RPMI7951 (cell line): ENCODE measurements at places on chromosomes 1 and 21. TPM values are rescaled to one million over a fixed set of nuclear protein-coding genes. Genes with fewer than 3 reads are reported as not detected.

DNA sequence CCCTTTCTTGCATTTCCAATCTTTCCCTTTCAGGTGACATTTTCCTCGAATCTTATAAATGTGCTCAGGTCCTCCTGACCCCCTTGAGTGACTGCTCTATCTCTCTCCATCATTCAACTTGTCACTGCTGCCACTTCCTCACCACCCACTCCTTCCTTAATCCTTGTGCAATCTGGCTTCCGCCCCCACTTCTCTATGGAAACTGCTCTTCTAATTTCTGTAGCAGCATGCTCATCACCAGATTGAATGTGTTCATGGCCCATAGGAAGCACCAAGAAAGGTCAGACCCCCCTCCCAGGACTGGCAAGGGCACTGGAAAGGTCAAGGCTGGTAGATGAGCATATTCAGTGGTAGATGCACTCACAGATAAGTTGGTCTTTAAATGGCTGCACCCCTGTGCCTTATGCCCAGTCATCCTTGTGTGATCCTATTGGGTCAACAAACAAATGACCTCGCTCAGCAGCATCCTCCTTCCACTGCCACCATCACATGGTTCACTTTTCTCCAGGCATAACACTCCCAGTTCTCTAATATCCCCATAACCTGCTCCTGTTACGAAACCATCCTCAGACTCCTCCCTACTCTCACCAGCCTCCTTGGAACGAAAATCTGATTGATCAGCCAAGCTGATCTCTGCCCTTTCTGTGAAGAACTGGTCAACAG is 288.5 kb upstream of the POU3F1 start:
- DNase-seq: no peak

GRCh38 chr1:6889875-6890480 is 104.7 kb downstream of the CAMTA1 start:
- DNase-seq: peak; percentile 56

DNA sequence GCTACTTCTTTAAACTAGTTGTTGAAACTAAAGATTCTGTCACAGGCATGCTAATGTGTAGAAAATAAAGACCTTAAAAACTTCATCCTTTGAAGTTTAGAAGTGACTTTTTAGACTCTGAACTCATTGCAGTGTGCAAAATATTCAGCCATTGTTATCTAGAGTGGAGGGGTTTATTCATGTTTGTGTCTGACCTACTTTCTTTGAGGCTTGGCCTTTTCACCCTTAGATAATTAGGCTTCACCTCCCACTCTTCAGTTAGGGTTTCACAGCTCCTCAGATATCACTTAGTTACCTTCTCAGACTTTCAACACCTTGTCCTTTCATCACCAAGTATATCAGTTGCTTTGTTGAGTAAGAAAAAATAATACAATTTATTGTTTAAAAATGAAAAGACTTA is 75.9 kb downstream of the IVNS1ABP start:
- no peak for DNase-seq

- no peak for DNase-seq
These were observed 51.4 kb downstream of the HS2ST1 start for GRCh38 chr1:86965827-86966182.

GRCh38 chr1:35810096-35810881 is 2.5 kb downstream of the AGO4 start:
- DNase-seq: peak; percentile 20

DNA sequence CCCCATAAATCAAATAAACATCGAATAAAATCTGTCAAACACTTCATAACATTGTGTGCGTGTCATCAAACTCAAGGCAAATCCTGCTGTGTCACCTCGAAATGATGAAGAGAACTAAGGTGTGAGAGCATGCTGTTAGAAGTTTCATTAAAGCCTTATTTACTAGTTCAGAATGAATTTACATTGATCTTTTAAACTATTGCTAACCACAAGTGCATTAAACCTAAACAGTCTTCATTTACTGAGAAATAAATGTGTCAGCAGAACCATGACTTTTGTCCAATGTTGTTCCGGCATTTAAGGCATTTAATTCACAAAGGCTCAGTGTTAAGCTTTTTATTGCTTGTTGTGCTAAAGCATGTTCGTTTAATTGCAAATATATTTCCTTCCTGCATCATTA is 474.4 kb downstream of the SETD4 start:
- no peak for DNase-seq

GRCh38 chr1:16922885-16923431 is 1.2 kb downstream of the CROCC start:
- DNase-seq: no peak

GRCh38 chr1:209883341-209883971 is 54.6 kb upstream of the SYT14 start:
- peak; percentile 77 for DNase-seq

Gene PBXIP1
- 14.7 and 23.3 TPM in 2 replicates for total RNA-seq

- no peak for DNase-seq
These were observed 43.8 kb downstream of the SLC37A1 start for GRCh38 chr21:42557420-42557819.

Gene RNU1-4
- total RNA-seq: under 0.01 TPM in 1 of 2 replicates, not detected in the other

Gene UBE2J2
- total RNA-seq: 54.3 and 61.9 TPM in 2 replicates

- no peak for DNase-seq
These were observed 72.6 kb downstream of the SNRPE start for GRCh38 chr1:203934027-203934426.

Gene NTMT2
- not detected in 2 replicates for total RNA-seq

Gene MANEAL
- total RNA-seq: 5.6 and 8.2 TPM in 2 replicates

DNA sequence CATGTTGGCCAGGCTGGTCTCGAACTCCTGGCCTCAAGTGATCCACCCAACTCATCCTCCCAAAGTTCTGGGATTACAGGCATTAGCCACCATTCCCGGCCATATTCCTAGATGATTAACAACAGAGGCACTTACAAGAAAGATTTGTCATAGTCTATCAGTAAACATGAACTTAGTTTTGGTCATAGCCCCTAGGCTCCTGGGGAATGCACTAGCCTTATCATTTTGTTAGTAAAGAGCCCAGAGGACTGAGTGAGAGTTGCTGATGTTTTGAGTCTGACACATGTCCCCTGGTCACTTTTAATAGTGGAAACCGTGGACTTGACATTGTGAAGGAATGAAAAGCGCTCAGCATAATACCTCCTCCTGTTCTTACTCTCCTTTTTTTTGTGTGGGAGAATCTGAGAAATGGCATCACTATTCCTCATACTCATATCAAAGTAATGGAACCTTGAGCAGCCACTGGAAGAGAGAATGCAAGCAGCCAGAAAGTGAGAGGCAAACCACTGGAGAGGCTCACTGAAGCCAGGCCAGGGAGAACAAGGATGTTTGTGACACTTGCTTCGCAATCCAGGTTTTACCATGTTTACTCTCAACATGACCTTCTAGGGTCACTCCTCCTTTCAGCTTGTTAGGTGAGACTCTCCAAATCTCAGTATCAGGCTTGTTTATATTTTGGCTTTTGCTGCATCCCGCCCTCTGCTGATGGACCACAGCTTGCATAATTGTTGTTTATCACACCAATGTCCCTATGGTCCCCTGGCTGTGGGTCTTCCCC is 14.8 kb downstream of the ATP1B1 start:
- DNase-seq: no peak

Gene STMN1
- 341 and 495 TPM in 2 replicates for total RNA-seq

Gene BTBD19
- 4.2 and 5.0 TPM in 2 replicates for total RNA-seq

Gene CLCA4
- not detected in 2 replicates for total RNA-seq

Gene TTC34
- under 0.01 and 0.12 TPM in 2 replicates for total RNA-seq

Gene KLHDC9
- not detected in 2 replicates for total RNA-seq

DNA sequence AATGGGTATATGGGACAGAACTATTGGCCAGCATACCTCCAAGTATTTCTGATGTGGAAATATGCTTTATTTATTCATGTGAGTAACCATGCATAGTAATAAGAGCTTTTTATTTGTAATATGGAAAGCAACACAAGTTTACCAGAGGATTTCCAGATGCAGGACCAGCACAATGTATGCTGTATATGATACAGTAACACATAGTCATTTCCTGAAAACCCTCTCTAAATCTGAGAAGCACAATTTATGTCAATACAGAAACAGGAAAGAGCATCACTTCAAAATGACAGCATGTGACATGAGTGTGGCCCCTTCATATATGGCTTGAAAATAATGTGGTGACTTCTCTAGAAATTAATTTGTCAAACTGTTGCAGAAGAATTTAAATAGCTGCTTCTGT is 1134.7 kb upstream of the ADGRL2 start:
- no peak for DNase-seq

- DNase-seq: no peak
These were observed 5.3 kb upstream of the C1orf174 start for GRCh38 chr1:3905266-3905952.

DNA sequence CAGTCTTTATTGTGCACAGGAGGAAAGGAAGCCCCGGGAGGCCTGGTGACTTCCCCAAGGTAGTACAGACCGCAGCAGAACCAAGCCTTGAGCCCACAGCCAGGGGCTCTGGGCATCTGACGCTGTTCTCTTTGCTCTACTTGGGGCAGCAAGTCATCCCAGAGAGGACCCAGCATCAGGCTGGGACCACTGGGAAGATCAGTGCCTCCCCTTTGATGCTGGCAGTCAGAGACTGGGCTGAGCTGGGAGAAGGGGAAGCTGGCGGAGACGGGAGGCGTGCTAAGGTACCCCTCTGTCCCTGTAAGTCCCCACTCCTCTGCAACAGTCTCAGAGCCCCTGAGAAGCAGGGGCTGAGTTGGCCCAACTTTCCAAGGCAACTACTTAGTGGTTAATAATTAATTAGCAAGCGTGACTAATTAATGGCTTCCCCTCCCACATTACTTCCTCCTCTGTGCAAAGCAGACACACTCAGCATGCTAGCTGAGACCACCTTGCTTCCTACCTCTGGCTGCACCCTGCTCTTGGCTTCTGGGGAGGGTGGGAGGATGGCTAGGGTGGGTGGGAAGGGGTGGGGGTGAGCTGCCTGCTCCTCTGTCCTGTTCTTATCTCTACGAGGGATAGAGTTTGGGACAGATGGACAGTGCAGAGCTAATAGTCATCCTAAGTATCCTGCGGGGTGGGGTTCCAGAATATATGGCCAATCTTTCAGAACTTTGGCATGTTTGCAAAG is 1.3 kb downstream of the INAVA start:
- DNase-seq: no peak

DNA sequence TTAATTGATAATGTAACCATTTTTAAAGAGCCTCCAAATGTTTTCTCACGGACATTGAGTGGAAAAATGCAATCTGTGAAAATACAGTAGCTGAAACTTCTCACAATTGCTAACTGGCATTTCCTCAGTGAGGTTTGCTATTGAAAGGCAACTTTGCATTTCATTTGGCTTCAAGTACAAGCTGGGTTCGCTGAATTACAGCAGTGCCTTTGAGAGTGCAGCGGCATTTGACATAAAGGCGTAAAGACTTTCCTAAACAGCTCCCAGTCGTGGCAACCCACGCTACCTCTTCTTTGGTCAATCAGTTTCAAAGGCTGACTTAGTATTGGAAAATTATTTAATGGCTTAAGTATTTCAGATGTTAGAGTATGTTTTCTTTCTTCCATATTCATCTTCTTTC is 39.3 kb upstream of the ZBTB18 start:
- DNase-seq: no peak

DNA sequence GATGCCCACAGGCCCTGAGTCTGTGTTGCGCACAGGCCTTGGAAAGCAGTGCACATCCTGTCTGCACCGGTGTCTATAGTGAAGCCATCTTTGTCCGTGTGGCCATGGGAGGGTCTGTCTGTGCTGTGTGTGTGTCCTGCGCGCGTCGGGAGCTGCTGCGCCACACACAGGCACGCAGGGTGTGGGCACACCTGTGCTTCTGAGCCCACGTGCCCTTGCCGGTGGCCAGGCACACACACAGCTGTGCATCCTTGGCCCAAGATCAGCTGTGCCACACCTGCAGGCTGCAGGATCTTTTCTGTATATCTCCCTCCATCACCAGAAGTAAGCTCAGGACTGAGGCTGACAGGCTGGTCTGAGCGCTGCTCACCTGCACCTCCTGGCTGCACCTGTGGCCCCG is 3.2 kb upstream of the SAMD11 start:
- no peak for DNase-seq

DNA sequence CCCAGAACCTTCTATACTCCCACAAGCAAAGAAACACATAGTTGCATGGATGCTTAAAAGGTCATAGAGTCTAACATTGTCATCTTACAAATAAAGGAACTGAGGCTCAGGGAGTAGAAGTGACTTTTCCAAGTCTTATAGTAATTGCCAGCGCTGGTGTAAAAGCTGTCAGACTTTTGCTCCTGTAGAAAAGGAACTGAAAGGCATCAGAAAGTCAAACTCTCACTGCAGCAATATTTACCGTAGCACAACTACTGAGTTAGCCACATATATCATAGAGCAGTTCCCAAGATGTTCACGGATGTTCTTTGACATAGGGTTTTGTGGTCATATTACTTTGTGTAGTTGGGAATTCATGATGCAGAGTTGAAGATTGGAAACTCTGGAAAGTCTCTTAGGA is 16.6 kb upstream of the USP24 start:
- no peak for DNase-seq

- DNase-seq: no peak
These were observed 5.3 kb upstream of the OLFM3 start for GRCh38 chr1:102002057-102002456.

DNA sequence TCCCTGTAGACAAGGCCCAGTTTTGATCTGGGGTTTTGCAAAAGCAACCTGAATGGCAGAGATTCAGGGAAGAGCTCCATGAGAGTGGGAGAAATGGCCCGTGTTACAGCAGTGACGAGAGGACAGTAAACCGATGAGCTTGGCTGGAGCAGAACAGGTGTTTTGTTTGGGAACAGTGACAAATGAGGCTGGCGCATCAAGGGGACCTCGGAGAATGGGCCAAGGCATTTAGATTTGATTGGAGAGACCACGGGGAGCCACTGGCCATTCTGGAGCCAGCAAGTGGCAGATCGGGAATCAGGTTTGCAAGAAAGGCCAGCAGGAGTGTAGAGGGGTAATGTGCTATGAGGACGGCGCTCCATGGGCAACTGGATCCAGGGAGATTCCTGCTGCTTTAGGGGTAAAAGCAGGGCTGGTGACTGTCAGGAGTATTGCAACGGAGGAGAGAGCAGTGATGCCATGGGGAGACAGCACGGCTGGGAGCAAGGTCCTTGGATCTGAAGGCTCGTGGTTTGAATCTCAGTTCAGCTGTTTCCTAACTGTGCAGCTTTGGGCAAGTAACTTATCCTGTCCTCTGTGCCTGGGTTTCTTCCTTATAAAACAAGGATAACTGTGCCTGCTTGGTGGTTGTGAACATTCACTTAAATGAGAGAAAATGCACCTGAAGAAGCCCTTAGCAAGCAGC is 9.9 kb upstream of the KLHDC7A start:
- DNase-seq: no peak

Gene RHEX
- not detected in 2 replicates for total RNA-seq

Gene CYP4A11
- not detected in 2 replicates for total RNA-seq

GRCh38 chr21:45741691-45742090 is 98.2 kb downstream of the PCBP3 start:
- DNase-seq: no peak

GRCh38 chr1:22747735-22748073 is 37.1 kb downstream of the EPHB2 start:
- DNase-seq: no peak

GRCh38 chr1:105678334-105678733 is 1378.1 kb upstream of the PRMT6 start:
- no peak for DNase-seq

Gene CRP
- total RNA-seq: not detected in 2 replicates

Gene C1orf185
- not detected in 2 replicates for total RNA-seq

- peak; percentile 38 for DNase-seq
These were observed 20.0 kb downstream of the CEP170 start for GRCh38 chr1:243234978-243235647.

- DNase-seq: no peak
These were observed 60.6 kb upstream of the CD1D start for GRCh38 chr1:158119976-158120653.

Gene KLHL21
- total RNA-seq: 11.1 and 14.6 TPM in 2 replicates
